Uterus (tissue), 4 donors: ENCODE measurements at places on chromosomes 1 and 21.

- no peak for DNase-seq
Measured at GRCh38 chr1:163412221-163412620, 90.5 kb downstream of the NUF2 start.

- DNase-seq, result no peak
Measured at GRCh38 chr1:169081503-169082123, 24.9 kb upstream of the ATP1B1 start.

DNA sequence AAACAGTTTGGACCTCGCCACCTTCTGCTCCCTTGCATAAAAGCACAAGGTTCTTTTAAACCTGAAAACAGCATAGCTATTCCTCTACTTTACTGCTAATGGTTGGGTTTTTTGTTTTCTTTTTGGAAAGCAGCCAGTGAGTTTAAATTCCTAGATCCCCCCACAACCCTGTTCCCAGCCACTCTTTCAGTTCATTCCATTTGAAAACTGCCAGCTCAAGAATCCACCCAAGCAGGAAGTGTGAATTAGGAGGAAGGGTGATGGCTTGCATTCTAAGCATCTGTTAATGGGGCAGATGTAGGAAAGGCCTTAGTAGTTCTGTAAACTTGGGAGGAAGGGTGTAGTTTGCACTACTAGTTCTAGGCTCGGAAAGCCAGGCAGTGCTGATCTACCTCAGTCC, 172.9 kb upstream of the HOOK1 start:
- DNase-seq, result no peak

DNA sequence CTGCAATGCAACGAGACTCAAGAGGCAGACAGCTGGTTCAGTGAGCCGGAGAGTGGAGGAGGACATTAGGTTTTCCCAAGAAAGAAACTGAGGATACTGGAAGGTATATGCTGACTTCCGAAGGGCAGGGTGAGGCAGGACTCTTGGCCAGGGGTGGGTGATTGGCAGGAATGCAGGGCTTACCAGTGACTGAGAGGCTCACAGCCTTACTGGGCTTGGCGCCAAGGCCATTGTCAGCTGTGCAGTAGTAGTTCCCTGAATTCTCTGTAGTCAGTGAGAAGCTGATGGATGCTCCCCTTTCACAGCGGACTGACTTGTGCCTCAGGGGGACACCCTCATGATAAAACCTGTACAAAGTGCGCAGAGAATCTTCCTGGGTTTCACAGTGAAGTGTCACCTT, 9.6 kb downstream of the FCRL5 start:
- no peak for DNase-seq

- no peak for DNase-seq
Measured at GRCh38 chr1:216193839-216194443, 229.3 kb downstream of the USH2A start.

- no peak for DNase-seq
Measured at GRCh38 chr1:157781048-157781447, 4.1 kb upstream of the FCRL2 start.

DNA sequence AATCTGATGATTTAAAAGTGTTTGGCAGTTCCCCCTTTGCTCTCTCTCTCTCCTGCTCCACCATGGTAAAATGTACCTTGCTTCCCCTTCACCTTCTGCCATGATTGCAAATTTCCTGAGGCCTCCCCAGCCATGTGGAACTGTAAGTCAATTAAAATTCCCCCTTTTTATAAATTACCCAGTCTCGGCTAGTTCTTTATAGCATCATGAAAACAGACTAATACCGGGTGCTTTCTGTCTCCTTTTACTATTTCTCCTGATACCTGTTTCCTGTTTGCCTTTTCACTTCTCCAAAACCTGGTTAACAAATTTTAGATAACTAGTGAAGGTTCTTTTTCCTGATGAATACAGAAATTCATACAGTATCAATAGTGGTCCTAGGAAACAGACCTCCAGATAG, 1670.3 kb downstream of the MRPL39 start:
- no peak for DNase-seq

DNA sequence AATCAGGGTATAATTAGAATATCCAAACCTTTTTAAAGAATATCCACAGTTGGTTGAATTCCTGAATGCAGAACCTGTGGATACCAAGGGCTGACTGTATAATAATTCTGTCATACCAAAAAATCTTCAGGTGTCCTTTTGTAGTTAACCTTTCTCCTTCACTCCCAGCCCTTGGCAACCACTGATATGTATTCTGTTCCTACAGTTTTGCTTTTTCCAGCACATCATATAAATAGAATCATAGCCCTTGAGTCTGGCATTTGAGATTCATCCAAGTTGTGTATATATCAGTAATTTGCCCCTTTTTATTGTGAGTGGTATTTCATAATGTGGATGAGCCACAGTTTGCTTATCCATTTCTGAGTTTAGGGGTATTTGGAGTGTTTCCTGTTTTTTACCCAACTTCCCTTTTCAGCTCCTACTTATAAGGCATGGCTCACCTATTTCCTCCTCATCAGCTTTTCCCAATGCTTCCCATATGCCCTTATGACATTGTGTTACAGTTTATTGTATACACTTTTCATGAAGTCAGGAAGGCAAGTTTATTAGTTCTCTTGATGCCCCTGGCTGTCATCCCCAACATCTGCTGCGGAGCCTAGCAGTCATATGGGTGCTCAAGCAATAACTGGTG, 35.0 kb upstream of the AGO1 start:
- DNase-seq, result no peak

DNA sequence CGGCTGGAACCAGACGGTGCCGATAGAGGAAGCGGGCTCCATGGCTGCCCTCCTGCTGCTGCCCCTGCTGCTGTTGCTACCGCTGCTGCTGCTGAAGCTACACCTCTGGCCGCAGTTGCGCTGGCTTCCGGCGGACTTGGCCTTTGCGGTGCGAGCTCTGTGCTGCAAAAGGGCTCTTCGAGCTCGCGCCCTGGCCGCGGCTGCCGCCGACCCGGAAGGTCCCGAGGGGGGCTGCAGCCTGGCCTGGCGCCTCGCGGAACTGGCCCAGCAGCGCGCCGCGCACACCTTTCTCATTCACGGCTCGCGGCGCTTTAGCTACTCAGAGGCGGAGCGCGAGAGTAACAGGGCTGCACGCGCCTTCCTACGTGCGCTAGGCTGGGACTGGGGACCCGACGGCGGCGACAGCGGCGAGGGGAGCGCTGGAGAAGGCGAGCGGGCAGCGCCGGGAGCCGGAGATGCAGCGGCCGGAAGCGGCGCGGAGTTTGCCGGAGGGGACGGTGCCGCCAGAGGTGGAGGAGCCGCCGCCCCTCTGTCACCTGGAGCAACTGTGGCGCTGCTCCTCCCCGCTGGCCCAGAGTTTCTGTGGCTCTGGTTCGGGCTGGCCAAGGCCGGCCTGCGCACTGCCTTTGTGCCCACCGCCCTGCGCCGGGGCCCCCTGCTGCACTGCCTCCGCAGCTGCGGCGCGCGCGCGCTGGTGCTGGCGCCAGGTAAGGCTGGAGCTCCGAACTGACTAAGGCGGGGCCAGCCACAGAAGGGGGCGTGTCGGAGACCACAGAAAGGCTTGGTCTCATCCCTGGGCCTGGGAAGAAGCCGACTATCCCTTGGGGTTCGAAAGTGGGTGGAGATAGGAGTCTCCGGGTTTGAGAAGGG, 486 bp downstream of the SLC27A3 start:
- DNase-seq, result peak; percentile 78

GRCh38 chr1:26067432-26067911, at the start of gene TRIM63:
Gene TRIM63 (minus strand): TSS chr1:26067630. CDS start chr1:26067494, 136 bp downstream.
- peak; percentile 52 for DNase-seq

GRCh38 chr1:7587773-7588456, 183.2 kb upstream of the VAMP3 start:
- no peak for DNase-seq

GRCh38 chr1:81126989-81127581, 673.6 kb upstream of the ADGRL2 start:
- DNase-seq, result no peak

- DNase-seq, result no peak
Measured at GRCh38 chr1:180881806-180882509, 30.7 kb upstream of the KIAA1614 start.

DNA sequence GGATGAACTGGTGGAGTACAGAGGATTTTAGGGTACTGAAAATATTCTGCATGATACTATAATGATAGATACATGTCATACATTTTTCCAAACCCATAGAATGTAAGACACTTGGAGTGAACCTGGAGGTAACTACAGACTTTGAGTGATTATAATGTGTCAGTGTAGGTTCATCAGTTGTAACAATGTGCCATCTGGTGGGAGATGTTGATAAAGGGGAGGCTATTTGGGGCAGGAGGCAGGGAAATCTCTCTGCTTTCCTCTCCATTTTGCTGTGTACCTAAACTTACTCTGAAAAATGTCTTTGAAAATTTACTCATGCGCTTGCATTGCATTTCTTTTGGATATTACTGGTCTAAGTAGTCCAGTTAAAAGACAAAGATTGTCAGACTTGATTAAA, 35.2 kb downstream of the PTBP2 start:
- no peak for DNase-seq

DNA sequence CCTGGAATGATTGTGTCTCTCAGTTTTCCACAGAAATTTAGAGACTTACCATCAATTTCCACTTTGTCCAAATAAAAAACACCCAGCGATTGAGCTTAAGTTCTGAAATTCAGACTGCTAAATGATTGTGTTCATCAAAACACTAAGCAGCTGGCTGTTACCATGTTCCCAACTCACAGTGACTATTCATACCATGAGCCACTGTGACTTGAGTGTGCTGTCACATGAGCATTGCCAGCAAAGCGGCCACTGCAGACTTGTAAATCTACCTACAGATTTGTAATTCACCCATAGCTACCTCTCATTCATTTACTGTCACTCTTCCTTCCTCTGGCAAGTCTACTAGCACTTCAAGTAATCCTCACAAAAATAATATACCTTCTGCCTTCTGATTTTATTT, 17.2 kb upstream of the PRKAB2 start:
- DNase-seq, result no peak

GRCh38 chr1:200118779-200119505, 91.4 kb downstream of the NR5A2 start:
- DNase-seq, result no peak

- no peak for DNase-seq
Measured at GRCh38 chr21:31298618-31299269, 45.3 kb downstream of the TIAM1 start.

- DNase-seq, result no peak
Measured at GRCh38 chr1:85611425-85611824, 30.9 kb downstream of the CCN1 start.

GRCh38 chr21:39007532-39007931, 175.7 kb downstream of the PSMG1 start:
- no peak for DNase-seq
